GM18507 (cell line): ENCODE measurements at places on chromosomes 7 and 10.

DNA sequence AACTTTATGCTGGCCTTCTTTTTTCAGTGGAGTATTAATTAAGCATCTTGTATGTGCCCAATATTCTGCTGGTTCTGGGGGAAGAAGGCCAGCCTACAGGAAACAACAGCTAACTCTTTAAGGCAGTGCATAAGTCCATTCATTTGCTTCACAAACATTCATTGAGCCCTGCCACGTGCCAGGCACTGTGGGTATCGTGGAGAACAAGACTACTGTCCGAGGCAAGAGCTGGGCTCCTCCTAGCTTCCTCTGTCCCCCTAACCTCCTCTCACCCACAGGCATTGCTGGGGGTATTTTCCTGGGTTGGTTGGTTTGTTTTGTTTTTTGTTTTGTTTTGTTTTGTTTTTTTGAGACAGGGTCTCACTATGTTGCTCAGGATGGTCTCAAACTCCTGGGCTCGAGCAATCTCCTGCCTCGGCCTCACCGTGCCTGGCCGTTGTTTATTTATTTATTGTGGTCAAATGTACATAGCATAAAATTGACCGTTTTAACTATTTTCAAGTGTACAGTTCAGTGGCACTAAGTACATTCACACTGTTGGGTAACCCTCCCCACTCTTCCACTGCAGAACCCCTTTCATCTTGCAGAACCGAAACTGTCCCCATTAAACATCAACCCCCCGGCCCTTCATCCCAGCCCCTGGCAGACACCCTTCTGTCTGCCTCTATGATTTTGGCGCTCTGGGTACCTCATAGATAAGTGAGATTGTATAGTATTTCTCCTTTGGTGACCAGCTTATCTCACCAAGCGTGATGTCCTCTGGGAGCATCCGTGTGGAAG lies 32.6 kb downstream of the CHST3 start:
- DNase-seq: no peak

DNA sequence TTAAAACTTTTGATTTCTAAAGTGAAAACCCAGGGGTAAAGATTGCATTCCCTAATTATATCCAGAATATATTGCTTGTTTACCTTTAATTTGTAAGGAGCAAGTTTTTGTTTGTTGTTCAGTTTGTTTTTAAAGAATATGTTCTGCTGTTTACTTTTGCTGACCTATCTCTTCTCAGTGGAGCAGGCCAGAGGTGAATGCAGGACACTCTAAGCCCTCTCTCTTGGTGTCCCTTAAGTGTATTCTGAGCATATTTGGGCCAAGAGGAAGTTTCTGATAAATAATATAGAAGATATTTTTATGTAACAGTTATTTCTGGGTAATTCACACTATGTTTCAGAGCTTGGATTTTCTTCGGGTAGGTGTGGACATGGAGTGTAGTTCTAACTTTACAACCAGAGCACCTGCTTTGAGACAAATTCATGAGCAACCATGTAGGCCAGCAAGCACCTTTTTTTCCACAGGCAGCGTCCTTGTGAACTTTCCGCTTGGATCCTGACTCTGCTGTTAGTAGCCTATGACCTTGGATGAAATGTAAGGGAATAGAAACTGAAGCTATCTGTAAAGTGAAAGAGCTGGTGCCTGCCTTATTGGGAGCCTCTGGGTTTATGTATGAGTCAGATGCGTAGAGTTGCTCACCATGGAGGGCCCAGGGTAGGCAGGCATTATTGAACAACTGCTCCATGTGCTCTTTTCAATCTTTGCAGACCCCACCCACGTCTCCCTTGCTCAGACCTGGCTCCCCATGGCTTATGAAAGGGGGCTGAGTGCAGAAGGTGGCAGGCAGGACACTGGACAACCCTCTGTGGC lies 16.1 kb downstream of the OGDH start:
- no peak for DNase-seq

GRCh38 chr10:112082120-112082519 lies 101.4 kb downstream of the GPAM start:
- no peak for DNase-seq

DNA sequence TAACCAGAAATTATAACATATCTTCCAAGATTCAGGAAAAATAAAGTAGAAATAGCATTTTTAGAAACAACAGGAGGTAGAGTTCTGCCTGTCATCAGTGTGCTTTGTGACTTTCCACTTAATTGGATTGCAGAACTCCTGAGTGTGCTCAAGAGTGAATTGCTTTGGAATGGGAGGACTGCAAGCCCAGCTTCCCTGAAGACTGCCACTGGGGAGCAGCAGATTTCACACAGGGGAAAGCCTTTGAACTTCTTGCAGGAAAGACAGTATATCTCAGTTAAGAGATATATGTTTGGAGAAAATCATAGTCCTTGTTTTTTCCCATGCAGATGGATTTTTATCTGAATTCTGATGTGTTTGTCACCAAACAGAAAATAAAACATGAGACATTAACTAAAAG lies 124.5 kb downstream of the TMEM168 start:
- DNase-seq: no peak

DNA sequence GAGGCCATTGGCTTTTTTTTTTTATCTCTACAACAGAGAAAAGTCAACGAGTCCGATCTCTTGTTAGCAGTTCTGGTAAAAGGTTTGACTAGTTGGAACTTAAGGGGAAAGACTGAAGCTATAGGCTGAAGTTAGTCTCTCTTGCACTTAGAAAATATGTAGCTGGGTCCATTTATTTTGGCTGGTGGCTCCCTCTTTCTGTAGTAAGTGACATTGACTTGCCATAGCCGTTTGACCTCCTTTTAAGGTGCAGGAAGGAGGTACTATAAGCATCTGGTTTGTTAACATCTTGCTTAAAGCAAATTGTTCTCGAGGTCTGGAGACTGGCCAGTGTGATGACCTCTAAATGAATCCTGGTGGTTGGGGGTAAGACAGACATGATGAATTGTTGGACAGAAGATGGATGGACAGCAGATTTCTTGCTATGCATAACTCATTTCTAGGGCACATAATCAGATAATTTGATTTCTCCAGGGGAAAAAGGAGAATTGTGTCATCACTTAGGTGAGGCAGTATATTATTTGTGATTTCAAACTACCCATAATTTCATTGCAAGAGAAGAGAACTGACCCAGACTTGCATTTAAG lies 356.3 kb upstream of the GALNT17 start:
- DNase-seq: no peak

GRCh38 chr7:130415006-130415405 lies 25.8 kb downstream of the CEP41 start:
- no peak for DNase-seq

GRCh38 chr10:133164816-133165555 lies 5.0 kb downstream of the KNDC1 start:
- no peak for DNase-seq

- DNase-seq: no peak
Observed at GRCh38 chr10:30853066-30853465, 178.6 kb downstream of the ZNF438 start.

DNA sequence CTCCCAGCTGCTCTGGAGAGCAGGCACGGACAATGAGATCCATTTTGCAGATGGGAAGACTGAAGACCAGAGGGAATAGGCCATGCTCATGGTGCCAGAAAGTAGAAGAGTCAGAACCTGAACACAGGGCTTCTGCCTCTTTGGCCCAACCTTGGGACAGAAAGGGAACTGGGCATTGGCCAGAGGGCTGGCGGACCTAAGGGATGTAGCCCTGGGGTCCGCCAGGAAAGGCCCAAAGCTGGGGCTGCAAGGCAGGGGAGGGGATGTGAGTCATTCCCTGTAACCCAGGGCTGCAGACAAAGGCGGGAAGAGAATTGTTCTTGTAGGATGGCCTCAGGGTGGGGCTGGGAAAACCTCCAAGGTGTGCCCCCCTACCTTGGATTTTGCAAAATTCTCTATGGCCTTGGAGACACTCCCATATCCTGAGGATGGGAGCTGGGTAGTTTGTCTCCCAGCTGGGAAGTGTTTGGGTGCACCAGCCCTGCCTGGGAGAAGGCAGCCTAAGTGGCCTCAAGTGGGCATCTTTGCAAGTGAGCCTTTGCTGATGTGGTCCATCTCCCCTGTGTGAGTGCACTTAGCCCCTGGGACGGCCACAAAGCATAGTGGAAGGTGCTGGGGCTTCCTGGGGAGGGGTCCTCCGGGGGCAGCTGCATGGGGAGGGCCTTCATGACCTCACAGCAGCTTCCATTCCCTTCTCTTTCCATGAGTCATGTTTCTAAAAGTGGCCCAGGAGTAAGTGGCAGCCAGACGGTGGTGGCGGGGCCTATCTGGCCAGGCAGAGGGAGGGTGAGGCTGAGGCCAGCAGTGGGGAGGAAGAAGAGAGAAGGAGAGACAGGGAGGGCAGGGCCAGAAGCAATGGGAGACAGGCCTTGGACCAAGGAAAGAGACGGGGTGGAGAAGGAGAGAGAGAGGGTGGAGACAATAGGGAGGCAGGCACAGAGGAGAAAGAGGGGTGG lies 9.2 kb downstream of the AQP1 start:
- no peak for DNase-seq

GRCh38 chr7:118473271-118473670 lies 248.8 kb downstream of the ANKRD7 start:
- no peak for DNase-seq

DNA sequence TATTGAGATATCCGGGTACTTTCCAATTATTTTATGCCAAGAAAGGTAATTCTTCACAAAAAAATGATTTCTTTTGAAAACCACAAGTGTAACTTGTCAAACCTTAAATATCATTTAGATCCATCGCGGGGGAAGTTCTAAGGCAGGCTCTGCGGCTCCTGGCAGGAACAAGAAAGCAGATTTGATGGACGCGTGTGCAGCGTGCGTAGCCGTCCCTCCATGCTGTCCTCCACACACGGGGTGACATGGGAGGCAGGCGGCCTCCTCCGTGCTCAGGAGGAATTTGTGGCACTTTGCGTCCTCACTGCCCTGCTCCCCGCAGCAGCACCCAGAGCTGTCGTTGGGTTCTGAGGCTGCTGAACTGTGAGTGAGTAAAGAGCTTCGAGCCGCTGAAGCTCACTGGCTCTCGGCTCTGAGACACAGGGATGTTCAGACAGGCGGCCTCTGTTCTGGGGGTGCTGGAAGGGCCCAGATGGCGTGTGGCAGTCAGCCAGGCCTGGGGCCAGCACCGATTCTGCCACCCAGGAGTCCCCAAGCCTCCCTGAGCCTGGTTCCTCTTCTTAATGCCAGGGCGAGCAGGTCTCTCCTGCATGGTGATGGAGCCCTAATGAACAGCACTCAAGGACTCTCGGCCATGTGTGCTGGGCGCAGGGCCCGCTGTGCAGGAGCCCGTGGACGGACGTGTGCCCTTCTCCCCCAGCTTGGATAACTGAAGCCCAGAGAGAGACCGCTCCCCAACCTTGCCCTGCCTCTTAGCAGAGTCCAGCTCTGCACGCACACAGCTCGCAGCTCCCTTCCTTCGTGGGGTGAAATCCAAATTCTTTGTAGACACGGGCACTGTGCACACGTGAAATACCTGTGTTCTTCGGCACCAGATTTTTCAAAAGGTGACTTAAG lies 185.4 kb upstream of the SHH start:
- no peak for DNase-seq

GRCh38 chr7:100852048-100852872 lies at the start of gene SLC12A9:
SLC12A9 (plus strand) TSS chr7:100852713; CDS start chr7:100854198, 1,485 bp downstream.
- DNase-seq: peak; percentile 94
